ENCODE measurements at places on chromosomes 12 and 14.

- DNase-seq, result no peak
These were observed 23.7 kb downstream of the LEMD3 start for GRCh38 chr12:65192963-65193516.

DNA sequence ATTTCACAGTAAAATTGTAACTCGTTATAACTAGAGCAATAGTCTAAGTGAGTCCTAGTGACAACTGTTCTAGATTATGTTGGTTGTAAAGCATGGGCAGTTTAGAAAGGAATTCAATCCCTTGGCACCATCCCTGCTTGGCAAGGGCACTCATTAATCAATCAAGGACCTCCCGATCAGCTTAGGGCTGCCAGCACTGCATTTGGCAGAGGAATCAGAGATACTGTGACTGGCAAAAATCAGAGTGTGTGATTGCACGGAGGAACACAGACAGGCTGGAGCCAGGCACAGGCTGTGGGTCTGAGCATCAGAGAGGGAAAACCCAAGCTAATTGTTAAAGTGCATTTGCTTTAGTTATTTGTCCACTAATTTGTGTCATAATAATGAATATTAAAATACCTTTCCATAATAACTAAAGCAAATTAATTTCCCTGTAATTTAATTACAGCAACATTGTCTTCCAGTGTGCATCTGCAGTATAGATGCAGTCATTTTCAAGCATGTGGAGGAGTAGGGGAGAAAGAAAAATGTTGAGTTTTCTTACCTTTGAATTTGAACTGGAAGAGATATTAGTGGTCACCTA is 3.2 kb upstream of the EGLN3 start:
- no peak for DNase-seq

DNA sequence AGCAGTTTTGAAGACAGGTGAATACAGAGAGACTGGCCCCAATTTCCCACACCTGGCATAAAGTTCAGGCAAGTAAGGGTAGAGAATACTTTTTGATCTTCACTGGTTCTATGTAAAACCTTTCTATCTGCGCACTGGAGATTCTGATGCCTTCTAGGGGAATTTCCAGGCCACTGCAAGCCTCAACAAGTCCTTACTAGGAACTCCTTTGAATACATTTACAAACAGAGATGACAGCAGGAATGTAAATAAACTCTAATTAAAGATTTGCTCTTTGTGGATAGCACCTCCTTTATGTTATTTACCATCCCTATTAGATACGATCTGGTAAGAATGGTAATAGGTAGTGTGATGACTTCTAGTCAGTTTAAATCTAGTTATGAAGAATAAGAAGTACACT is 69.2 kb downstream of the NTN4 start:
- peak; percentile 32 for DNase-seq

DNA sequence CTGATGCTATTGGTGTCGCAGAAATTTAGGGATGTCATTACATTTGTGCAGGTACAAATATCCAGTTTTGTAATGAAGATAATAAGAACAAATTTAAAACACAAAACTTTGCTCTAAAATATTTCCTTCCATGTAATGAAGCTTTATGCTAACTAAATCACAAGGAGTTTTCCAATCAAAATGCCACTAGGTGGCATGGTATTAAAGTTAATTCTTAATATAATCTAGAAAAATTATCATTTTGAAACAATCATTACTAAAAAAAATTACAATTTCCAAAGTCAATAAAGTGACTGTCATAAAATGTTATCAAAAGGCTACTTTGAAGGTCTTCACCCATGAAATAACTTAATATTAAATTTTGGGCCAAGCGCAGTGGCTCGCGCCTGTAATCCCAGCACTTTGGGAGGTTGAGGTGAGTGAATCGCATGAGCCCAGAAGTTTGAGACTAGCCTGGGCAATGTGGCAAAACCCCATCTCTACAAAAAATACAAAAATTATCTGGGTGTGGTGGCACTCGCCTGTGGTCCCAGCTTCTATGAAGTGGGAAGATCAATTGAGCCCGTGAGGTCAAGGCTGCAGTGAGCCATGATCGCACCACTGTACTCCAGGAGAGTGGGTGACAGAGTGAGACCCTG is 77.4 kb downstream of the KIF21A start:
- DNase-seq, result no peak

DNA sequence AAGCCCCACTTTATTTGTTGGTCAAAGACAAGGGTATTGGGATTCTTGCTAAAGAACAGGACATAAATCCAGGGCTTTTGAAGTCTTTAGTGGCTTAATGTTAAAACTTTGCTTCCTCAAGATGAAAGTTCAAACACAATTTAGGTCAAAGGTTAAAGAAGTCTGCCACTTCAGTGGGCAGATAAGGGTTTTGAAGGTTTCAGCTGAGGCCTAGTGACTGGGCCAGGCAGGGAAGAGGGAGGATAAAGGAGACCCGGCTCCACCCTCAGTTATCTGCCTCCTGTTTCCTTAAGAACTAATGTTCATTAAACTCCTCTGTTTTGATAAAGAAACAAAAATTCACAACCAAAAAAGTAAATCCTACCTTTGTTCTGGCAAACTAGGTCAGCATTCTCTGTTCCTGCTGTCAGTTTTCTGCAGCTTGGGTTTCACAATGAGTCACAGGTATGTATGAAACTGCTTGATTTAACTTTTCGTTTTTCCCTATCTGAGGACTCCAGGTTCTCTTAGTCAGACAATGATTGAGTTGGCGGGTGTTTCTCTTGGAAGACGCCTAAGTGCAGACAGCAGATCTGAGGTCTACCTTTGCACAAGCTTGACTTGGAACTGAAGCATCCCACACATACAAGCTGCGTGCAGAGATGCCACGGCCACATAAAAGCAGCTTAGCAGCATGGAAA is 208.3 kb downstream of the EXOC5 start:
- DNase-seq, result no peak

GRCh38 chr12:57839996-57840395 is 6.5 kb downstream of the CTDSP2 start:
- no peak for DNase-seq

- DNase-seq, result peak; percentile 100
These were observed at the start of gene TBX3 for GRCh38 chr12:114684098-114684869. Gene TBX3, minus strand, starts transcription at chr12:114684175. Its CDS starts 975 bp downstream, at chr12:114683200.

DNA sequence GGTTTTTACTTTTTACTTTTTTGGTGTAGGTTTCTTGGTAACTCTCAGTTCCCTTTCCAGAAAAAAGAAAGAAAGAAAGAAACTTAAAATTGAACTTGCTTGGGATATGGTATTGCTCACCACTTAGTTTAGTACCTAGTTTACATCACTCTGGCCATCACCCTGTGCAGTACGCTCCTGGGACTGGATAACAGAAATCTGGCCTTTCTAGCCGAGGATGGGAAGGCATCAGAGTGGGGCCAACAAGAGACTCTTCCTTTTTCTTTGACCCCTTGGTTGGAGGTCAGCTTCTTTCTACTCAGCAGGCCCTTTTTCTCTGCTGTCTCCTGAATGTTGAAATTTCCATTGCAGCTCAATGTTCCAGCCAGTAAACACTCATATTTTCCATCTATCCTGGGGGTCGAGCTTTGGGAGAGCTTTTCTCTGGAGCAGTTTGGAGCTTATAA is 156.6 kb downstream of the TGFB3 start:
- DNase-seq, result peak; percentile 80

GRCh38 chr14:31536201-31536960 is 24.8 kb upstream of the NUBPL start:
- no peak for DNase-seq

- DNase-seq, result no peak
These were observed 5.1 kb upstream of the SPATA7 start for GRCh38 chr14:88380405-88380804.

- no peak for DNase-seq
These were observed 308.2 kb upstream of the FBXO33 start for GRCh38 chr14:39740454-39740853.

DNA sequence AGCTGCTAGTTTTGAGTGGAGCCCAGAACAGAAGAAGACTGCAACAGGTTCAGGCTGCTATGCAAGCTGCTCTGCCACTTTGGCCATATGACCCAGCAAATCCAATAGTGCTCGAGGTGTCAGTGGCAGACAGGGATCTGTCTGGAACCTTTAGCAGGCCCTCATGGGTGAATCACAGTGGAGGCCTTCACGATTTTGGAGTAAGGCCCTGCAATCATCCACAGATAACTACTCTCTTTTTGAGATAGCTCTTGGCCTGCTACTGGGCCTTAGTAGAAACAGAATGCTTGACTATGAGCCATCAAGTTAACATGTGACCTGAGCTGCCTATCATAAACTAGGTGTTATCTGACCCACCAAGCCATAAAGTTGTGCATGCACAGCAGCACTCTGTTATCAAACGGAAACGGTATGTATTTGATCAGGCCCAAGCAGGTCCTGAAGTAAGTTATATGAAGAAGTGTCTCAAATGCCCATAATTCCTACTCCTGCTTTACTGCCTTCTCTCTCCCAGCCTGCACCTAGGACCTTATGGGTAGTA is 116.9 kb upstream of the CCDC196 start:
- DNase-seq, result no peak

DNA sequence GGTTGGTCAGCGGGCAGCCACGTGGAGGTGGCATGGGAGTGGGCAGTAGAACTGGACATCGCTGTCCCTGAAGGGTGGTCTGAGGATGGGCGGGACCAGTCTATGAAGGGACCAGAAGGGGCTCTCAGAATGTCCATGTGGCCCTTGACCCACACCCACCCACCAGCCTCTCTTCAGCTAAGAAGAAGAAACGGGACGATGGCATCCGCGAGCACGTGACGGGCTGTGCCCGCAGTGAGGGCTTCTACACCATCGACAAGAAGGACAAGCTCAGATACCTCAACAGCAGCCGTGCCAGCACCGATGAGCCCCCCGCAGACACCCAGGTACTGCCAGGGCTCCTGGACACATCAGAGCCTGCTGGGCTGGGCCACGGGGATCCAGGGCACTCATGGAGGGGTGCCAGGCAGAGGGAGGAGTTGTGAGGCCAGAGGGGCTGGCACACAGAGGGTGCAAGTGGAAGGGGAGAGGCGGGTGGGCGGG is 21.3 kb downstream of the SETD1B start:
- DNase-seq, result no peak

- no peak for DNase-seq
These were observed 63.6 kb downstream of the TMCC3 start for GRCh38 chr12:94586589-94587259.

GRCh38 chr14:31668348-31668747 is 107.1 kb downstream of the NUBPL start:
- no peak for DNase-seq

GRCh38 chr12:57738661-57739237 is at the start of gene AGAP2:
Gene AGAP2, minus strand, starts transcription at chr12:57738742. Its CDS starts 496 bp downstream, at chr12:57738246.
- no peak for DNase-seq

- DNase-seq, result peak; percentile 65
These were observed 256.2 kb upstream of the DDHD1 start for GRCh38 chr14:53409289-53409688.

GRCh38 chr12:110754101-110754793 is 11.6 kb upstream of the PPP1CC start:
- no peak for DNase-seq

DNA sequence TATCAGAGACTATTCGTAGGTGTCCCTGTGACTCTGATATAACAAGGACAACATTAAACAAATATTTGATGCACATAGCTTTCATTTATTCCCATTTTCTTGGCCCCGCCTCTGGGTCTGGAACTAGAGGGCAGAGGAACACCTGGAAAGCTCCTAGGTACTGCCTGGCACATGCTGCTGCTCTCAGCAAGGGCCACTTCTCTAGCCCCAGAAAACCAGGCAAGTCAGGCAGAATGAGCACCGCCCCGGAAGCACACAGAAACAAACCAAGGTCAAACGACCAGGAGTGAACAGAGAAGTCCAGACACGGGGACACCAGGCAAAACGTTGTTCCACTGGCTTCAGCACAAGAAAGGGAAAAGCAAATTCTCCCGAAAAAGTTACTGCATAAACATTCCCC is 76.1 kb downstream of the TTC7B start:
- no peak for DNase-seq

- DNase-seq, result peak; percentile 37
These were observed 6.1 kb downstream of the METTL3 start for GRCh38 chr14:21505012-21505553.

- no peak for DNase-seq
These were observed 424.0 kb downstream of the ZFP36L1 start for GRCh38 chr14:68368850-68369249.

DNA sequence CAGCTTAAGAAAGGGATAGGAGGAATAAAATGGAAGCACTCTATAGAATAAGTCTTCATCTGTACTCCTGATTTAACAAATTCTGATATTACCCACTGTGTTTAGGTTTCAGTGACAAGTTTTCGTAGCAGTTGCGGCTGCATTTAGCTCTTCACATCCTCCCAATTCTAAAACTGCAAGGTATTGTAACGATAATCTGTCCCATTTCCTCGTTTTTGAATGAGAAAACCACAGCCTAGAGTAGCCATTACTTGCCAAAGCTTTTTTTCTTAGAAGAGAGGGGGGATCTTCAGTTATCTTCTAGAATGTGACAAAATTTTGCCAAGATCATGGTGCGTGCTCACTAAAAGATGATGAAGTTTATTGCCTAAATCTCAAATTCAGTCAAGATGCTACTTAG is 155.8 kb downstream of the PDE3A start:
- DNase-seq, result no peak

DNA sequence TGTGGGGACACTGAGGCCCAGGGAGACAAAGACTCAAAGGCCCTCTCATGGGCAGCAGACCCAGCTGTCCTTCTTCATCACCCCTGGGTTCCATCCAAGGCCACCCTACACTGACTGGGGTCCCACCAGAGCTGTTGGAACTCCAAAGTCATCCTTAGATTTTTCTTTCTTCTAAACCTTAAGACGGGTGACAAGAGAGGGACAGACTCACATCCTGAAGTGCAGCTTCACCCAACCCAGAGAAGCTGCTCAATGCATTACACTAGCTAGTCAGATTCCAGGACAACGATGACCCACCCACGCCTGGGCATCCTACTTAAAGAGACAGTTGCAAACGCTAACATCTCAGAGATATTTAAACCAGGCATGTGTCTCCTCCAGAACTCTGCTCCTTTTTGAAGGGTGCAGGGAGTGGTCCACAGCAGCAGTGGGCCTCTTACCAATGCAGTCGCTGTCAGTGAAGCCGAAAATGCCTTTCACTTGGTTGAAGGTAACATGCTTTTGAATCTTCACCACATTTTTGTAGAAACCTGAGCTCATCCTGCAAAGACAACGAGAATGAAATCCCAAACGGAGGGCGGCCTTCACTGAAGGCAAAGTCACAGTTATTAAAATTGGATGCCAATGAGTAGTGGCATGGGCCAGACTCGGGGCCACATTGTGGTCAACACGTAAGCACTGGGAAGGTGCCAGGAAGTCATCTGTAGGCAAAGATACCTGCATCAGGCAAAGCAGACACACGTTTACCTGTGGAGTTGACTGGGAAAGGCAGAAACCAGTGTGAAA is 23.4 kb downstream of the SLC25A47 start:
- DNase-seq, result no peak

GRCh38 chr14:101294136-101294535 is 267.2 kb upstream of the DIO3 start:
- no peak for DNase-seq

DNA sequence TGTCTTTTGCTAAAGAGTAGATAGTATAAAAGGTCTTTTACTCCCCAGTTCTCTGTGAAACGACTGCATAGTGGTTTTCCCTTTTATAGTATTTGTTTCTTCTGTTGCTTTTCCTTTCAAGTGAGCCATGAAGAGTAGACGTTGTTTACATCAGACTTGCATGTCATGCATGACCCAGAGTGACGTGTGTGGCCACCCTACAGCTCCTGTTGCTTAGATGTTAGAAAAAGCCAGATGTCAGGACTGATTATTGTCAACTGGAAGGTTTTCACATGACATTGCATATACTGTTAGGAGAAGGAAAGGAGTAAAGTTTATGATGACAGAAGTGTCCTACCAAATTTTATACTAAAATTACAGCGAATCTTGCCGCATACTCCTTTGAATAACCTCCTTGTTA is 1.3 kb upstream of the RD3L start:
- peak; percentile 59 for DNase-seq

- DNase-seq, result peak; percentile 94
These were observed 69.4 kb downstream of the IRF2BPL start for GRCh38 chr14:76958980-76959710.

Measured in mesenchymal stem cell (in vitro differentiated cells and primary cell).